MCF 10A (cell line): ENCODE measurements at places on chromosomes 2 and 18. TPM values are rescaled to one million over a fixed set of nuclear protein-coding genes. Genes with fewer than 3 reads are reported as not detected.

- no peak for DNase-seq
Observed at GRCh38 chr2:174607989-174608865, 10.6 kb upstream of the WIPF1 start.

DNA sequence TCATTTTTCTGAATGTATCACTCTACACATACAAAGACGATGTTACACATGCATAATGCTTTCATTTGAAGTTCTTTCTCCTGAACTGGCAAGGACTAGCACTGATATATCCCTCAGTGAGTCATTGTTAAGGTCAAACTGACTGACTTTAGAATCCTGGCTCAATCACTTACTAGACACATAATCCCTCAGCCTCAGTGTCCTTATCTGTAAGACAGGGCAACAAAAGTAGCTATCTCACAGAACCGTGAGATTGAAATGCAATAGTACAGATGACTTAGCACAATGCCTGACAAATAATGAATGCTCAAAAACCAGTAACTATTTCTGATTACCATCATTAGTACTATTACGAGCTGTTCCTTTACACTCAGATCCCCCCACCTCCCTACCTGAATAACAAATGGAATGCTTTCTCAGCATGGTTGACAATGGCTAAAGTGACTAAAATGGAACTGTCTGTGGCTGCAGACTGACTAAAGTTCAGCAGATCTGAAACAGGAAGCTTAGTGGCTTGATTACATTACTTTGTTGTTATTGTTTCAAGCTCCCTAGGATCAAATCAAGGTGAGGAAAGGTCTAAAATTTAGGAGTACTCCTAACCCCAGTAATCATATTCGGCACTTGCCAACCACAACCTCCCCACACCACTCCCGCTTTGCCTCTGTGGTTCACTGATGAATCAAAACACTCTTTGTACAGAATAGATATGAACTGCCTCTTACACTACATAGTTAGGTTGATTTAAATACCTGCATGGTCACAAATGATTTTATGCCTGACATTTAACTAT lies 35.8 kb upstream of the CACNB4 start:
- peak; percentile 17 for DNase-seq

GRCh38 chr2:140440815-140441214 lies 1660.6 kb upstream of the NXPH2 start:
- DNase-seq, result no peak

- peak; percentile 54 for DNase-seq
Observed at GRCh38 chr2:146844226-146844990, 1000.4 kb upstream of the ACVR2A start.

- no peak for DNase-seq
Observed at GRCh38 chr2:101771227-101771902, 73.9 kb downstream of the MAP4K4 start.

DNA sequence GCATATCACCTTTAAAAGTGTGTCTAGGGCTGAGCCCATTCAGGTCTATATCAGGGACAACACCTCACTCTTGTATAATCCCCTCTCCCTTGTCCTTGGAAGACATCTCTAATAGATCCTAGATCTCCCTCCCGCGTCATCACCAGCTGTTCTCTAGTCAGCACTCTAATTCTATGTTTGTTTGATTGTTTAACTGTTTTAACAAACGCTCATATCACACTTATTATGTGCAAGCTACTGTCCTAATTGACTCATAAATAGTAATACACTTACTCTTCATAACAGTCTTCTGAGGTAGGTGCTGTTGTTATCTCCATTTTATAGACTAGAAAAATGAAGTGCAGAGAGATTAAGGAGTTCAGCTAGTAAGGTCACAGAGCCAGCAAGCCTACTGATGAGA lies 1.6 kb upstream of the ERMN start:
- DNase-seq, result no peak

DNA sequence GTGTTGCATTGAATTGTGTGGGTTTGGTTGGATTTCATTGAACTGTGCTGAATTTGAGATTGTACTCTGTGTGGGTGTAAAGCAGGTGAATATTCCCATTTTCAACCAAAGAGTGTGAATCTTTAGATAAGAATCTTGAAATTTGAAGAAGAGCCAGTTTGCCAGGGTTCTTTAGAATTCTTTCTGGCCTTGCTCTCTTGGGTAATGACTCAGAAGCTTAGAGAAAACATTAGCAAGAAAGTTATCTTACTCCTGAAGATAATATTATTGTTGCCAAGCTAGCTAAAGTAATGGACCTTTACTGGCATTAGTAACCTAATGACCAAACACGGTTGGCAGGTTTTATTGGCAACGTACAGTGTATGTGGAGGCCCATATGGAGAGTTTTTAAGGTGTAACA lies 46.4 kb upstream of the SIX3 start:
- no peak for DNase-seq

- DNase-seq, result no peak
Observed at GRCh38 chr2:194587739-194588270, 1069.2 kb upstream of the SLC39A10 start.

DNA sequence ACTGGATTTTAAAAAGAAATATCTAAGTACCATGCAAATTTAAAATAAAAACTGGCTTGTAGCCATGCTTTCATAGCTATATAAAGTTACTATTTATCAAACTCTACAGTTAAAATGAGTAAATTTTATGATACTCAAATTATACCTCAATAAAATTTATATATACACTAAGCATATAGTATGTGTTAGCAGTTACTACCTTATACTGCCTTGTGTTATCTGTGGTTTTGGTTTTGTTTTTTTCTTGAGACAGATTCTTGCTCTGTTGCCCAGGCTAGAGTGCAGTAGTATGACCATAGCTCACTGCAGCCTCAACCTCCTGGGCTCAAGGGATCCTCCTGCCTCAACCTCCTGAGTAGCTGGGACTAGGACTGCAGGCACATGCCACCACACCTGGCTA lies 342.1 kb downstream of the KIAA1328 start:
- no peak for DNase-seq

- no peak for DNase-seq
Observed at GRCh38 chr2:240371129-240372000, 64.1 kb upstream of the GPC1 start.

DNA sequence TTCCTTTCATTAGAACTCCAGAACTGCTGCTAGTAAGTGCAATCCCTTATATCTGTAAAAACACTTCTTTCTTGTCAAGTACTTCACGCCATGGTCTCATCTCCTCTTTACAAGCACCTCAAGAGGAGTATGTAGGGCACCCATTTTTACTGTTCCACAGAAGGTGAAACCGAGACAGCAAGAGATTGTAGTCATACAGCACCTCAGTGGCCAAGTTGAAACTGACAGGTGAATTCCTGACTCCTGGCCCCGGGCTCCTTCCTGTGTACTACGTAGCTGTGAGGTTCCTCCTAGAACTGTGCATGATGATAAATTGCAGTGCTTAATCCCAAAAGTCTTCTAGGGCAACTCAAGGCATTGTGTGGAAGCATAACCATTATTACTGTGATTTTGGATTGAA lies 131.5 kb upstream of the MEIS1 start:
- no peak for DNase-seq

The EIF2B4 gene
- 42.7 and 50.1 TPM in 2 replicates for total RNA-seq

The CARF gene
- total RNA-seq, result 6.8 and 8.2 TPM in 2 replicates

The SCYGR3 gene
- not detected in 2 replicates for total RNA-seq
